ENCODE measurements at places on chromosomes 7 and 10. TPM values are rescaled to one million over a fixed set of nuclear protein-coding genes. Genes with fewer than 3 reads are reported as not detected.
A peak's percentile ranks its signal among the peaks of the same experiment; 100 is the strongest.

FAM237B gene
- not detected for total RNA-seq

ASIC3 gene
- total RNA-seq, result 8.3 TPM

LFNG gene
- 109 TPM for total RNA-seq

ZNF503 gene
- not detected for total RNA-seq

PVRIG gene
- 61.2 TPM for total RNA-seq

NPSR1 gene
- total RNA-seq, result not detected

MBL2 gene
- total RNA-seq, result not detected

DNA sequence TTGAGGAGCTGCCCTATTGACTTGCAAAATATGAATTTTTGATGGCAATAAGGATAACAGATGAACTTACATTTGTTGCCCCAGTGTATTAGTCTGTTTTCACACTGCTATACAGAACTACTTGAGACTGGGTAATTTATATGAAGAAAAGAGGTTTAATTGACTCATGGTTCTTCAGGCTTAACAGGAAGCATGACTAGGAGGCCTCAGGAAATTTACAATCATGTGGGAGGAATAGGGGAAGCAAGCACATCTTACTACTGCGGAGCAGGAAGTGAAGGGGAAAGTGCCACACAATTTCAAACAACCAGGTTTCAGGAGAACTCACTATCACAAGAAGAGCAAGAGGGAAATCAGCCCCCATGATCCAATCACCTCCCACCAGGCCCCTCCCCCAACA lies 57.9 kb downstream of the ZNF22 start:
- H3K4me1 ChIP-seq, result no peaks in the 10 kb centered on the region
- peaks cover 10% of the 10 kb centered on the region for H3K27me3 ChIP-seq
- no peaks in the 10 kb centered on the region for H3K36me3 ChIP-seq
- no peak overlapping the region for H3K27ac ChIP-seq

- no peaks in the 10 kb centered on the region for H3K4me1 ChIP-seq
- no peak overlapping the region for H3K4me3 ChIP-seq
- no peak for DNase-seq
- H3K27me3 ChIP-seq, result peaks cover 54% of the 10 kb centered on the region
- no peak overlapping the region for H3K27ac ChIP-seq
- H3K36me3 ChIP-seq, result no peaks in the 10 kb centered on the region
Measured at GRCh38 chr7:22601003-22601402, 101.0 kb upstream of the STEAP1B start.

DNA sequence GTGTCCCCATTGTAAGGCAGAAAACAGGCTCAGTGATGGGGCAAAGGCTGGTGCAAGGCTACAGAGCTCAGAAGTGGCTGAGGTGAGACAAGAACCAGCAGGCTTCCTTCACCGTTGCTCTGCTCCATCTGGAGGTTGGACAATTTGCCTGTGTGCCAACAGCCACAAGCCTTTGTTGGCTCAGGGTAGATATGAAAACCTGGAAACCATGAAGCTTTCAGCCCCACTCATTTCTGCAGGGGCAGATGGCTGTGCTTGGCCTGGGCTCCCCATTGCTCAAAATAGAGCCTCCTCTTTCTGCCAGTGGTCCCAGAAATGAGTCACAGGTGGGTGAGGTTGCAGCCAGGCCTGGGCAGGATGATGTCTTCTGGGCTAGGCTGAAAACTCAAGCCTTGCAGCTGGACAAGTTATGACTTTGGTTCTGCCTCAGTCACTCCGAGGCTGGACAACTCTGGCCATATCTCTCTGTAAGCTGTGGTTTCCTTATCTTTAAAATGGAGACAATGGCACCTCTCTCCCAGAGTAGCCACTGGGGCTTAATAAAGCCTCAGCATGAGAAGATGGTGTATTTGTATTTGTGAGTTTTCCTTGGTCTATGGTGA lies 12.2 kb upstream of the ZNF273 start:
- H3K36me3 ChIP-seq, result no peaks in the 10 kb centered on the region

- H3K36me3 ChIP-seq, result no peaks in the 10 kb centered on the region
- no peak overlapping the region for H3K4me3 ChIP-seq
- DNase-seq, result no peak
- no peaks in the 10 kb centered on the region for H3K27me3 ChIP-seq
- H3K27ac ChIP-seq, result no peak overlapping the region
Measured at GRCh38 chr7:69643265-69643664, 45.0 kb downstream of the AUTS2 start.

DNA sequence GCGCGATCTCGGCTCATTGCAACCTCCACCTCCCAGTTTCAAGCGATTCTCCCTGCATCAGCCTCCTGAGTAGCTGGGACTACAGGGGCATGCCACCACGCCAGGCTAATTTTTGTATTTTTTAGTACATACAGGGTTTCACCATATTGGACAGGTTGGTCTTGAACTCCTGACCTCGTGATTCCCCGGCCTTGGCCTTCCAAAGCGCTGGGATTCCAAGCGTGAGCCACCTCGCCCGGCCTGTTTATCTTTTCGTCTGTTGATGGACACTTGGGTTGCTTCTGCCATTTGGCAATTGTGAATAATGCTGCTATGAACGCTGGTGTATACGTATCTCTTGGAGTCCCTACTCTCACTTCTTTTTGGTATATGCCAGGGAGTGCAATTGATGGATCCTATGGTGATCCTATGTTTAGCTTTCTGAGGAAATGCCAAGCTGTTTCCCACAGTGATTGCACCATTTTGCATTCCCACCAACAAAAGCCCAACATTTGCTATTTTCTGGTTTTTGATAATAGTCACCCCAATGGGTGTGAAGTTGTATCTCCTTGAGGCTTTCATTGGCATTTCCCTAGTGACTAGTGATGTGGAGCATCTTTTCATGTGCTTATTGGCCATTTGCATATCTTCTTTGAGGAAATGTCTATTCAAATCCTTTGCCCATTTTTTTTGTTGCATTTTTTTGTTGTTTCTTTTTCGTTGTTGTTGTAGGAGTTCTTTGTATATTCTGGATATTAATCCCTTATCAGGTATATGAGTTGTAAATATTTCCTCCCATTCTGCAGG lies 3.5 kb downstream of the ANTXRL start:
- H3K36me3 ChIP-seq, result no peaks in the 10 kb centered on the region
- no peak for DNase-seq
- peaks cover 10% of the 10 kb centered on the region for H3K4me1 ChIP-seq

DNA sequence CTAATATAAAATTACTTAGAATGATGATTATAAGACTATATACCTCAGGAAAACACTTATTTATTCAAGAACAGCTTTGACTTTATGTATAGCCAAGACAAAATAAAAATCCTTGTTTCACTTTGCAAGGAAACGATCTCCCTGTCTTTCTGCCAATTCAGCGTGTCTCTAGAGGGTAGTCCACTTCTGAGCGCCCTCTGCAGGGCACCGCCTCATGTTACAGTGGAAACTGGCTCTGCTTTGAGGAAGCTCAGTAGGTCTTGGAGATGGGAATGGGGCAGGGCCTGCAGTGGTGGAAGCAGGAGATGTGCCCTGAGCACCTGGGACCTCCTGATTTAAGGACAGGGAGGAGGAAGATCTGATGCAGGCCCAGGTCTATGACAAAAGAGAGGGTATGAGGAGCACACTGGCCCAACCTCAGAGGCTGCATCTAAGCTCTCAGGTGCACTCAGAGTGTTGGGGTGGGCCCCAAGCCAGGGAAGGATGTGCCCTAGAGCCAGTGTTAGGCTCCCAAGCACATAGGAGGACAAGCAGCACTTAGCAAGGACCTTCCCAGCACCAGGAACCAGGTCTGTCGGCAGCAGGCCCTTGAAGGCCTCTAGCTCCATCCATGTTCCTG lies 481.0 kb downstream of the TNS3 start:
- no peaks in the 10 kb centered on the region for H3K36me3 ChIP-seq
- H3K4me3 ChIP-seq, result no peak overlapping the region
- H3K4me1 ChIP-seq, result no peaks in the 10 kb centered on the region
- no peak for DNase-seq
- no peaks in the 10 kb centered on the region for H3K27me3 ChIP-seq

GRCh38 chr7:151179287-151179860 lies 7.7 kb downstream of the ASB10 start:
- no peak overlapping the region for H3K27ac ChIP-seq
- DNase-seq, result no peak
- peaks cover 10% of the 10 kb centered on the region for H3K27me3 ChIP-seq

GRCh38 chr10:103597003-103597402 lies 103.5 kb downstream of the NEURL1 start:
- H3K4me1 ChIP-seq, result no peaks in the 10 kb centered on the region
- H3K36me3 ChIP-seq, result no peaks in the 10 kb centered on the region
- DNase-seq, result no peak
- H3K27ac ChIP-seq, result no peak overlapping the region
- no peak overlapping the region for H3K4me3 ChIP-seq
- no peaks in the 10 kb centered on the region for H3K27me3 ChIP-seq

GRCh38 chr10:310976-311639 lies 175.9 kb downstream of the ZMYND11 start:
- H3K4me1 ChIP-seq, result peaks cover 9% of the 10 kb centered on the region
- no peak for DNase-seq
- no peaks in the 10 kb centered on the region for H3K36me3 ChIP-seq
- H3K27ac ChIP-seq, result no peak overlapping the region

DNA sequence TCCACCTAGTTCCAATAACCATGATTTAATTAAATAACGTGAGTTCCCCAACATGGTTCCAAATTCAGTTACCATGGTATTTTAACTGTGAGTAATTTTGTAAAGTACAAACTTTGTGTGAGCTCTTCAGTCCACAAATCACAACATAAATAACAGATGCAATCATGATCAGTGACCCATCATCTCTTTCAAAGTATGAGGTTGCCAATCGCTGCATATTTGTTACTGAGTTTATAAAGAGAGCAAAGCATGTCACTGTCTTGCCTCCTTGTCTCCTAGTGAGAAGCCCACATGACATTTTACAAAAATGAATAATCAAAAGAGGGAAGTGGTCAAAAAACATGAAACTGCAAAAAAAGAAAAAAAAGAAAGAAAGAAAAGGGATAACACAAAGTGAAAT lies 69.1 kb upstream of the PDSS1 start:
- H3K36me3 ChIP-seq, result no peaks in the 10 kb centered on the region
- H3K4me1 ChIP-seq, result peaks cover under 1% of the 10 kb centered on the region
- no peak for DNase-seq
- no peak overlapping the region for H3K27ac ChIP-seq
- peaks cover 28% of the 10 kb centered on the region for H3K27me3 ChIP-seq

DNA sequence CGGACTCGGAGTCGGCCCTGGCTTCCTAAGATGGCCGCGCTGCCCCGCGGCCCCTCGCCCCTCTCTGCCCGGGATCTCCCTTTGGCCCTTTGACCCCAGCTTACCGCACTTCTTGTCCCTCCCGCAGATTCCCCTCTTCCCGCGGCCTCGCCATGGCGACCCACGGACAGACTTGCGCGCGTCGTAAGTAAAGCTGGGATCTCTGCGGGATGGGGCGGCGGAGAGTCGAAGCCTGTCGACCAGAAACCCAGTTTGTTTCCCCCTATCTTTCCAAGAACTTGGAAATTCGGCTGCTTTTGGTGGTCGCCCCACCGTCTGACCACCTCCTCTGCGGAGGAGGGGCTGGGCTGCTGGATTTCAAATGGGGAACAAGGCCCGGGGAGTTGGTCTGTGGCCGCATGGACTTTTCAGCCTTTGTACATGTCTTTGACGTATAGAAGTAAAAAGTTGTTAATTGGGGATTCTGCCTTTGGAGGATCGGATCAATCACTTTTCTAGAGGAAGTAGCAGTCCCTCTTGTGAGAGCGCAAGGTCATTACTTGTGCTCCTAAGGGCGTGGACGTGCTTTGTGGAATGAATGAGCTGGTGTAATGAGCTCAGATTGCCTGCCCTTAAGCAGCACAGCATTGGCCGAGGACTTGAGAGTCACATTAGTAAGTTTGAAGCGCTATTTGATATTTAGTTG lies 553 bp downstream of the VDAC2 start:
- H3K27ac ChIP-seq, result peak overlapping the region; percentile 100
- H3K27me3 ChIP-seq, result no peaks in the 10 kb centered on the region
- H3K36me3 ChIP-seq, result peaks cover 32% of the 10 kb centered on the region
- peaks cover 48% of the 10 kb centered on the region for H3K4me1 ChIP-seq

- no peak overlapping the region for H3K4me3 ChIP-seq
- H3K27ac ChIP-seq, result no peak overlapping the region
- no peaks in the 10 kb centered on the region for H3K27me3 ChIP-seq
- DNase-seq, result no peak
- no peaks in the 10 kb centered on the region for H3K4me1 ChIP-seq
Measured at GRCh38 chr7:66301737-66302136, 96.6 kb downstream of the TPST1 start.

DNA sequence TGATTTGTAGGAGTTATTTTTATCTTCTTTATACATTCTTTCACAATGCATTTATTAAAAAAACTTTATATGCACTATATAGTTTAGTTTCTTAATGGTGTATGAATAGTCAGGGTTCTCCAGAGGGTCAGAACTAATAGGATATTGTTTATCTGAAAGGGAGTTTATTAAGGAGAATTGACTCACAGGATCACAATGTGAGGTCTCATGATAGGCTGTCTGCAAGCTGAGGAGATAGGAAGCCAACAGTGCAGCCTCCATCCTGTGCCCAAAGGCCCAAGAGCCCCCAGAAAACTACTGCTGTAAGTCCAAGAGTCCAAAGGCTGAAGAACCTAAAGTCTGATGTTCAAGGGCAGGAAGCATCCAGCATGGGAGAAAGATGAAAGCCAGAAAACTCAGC lies 192.8 kb upstream of the AHR start:
- H3K4me3 ChIP-seq, result no peak overlapping the region
- no peaks in the 10 kb centered on the region for H3K27me3 ChIP-seq
- H3K4me1 ChIP-seq, result no peaks in the 10 kb centered on the region

GRCh38 chr10:6074489-6075301 lies 12.5 kb upstream of the IL2RA start:
- H3K36me3 ChIP-seq, result peaks cover 5% of the 10 kb centered on the region
- peaks cover 2% of the 10 kb centered on the region for H3K27me3 ChIP-seq
- H3K4me1 ChIP-seq, result peaks cover 72% of the 10 kb centered on the region
- DNase-seq, result no peak

DNA sequence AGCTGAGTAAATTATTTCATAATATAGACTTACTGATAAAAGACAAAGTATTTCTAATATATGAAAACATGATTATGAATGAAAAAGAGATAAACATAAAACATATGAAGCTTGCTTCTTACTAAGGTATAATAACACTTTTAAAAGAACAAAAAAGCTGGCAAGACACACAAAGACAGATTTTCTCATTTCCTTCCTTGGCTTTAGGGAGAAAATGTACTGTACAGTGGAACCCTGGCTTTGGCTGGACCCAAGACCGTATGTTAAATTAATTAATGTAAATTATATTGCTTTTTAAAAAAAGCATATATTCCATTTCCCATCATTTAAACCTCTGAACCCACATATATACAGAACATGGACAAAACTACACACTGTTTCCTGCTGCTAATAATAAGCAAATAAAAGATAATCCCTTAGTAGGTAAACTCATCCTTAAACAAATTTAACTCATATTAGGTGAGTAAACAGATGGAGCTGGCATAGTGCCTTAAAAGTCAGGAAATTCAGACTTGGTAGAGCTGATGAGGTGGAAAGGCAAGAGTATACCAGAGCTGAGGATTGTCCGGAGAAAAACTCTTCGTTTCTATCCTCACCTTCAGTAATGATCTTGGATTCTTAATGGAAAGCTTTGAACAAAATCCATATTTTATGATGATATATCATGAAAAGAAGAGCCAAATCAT lies 1016.4 kb upstream of the KCND2 start:
- H3K27ac ChIP-seq, result no peak overlapping the region
- H3K27me3 ChIP-seq, result no peaks in the 10 kb centered on the region
- no peaks in the 10 kb centered on the region for H3K36me3 ChIP-seq
- H3K4me1 ChIP-seq, result no peaks in the 10 kb centered on the region
- no peak overlapping the region for H3K4me3 ChIP-seq

GRCh38 chr7:37495574-37496184 lies 47.0 kb upstream of the ELMO1 start:
- no peak overlapping the region for H3K27ac ChIP-seq
- peaks cover 7% of the 10 kb centered on the region for H3K4me1 ChIP-seq

All from activated CD4-positive, alpha-beta T cell treated with anti-CD3 and anti-CD28 coated beads, Interleukin-2, amount 10 ng/mL, durations not matched to agents 7 days and 5 days (primary cell).